KBM-7 (cell line): ENCODE measurements at places on chromosomes 16 and 17.

DNA sequence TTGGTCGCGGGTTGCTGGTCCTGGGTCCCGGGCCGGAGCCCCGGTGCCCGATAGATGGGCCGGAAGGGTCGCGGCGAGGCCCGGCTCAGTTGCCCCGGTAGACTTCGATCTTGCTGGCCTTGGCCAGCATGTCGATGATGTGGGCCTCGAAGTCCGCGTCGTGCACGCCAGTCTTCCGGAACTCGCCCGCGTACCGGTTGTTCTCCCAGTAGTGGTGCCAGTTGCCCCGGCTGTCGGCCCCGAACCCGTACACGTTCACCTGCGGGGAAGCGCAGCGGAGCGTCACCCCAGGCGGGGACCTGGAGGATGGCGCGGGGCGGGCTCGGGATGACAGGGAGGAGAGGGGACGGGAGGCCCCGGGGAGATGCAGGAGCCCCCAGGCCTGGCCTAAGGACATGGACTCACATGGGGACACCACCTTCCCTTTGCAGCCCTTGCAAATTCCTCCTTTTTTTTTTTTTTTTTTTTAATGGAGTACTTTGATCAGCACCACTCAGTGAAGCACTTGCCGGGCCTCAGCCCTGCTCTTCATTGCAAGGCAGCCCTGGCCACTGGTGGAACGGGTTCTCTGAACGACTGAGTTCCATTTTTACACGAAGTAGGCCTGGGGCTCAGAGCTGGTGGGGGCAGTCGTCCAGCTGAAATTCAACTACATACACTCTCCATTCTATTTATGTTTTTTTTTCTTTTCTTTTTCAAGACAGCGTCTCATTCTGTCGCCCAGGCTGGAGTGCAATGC lies 35.1 kb downstream of the DDX19A start:
- no peak for DNase-seq

- no peak for DNase-seq
Measured at GRCh38 chr17:17467720-17468119, 9.1 kb upstream of the MED9 start.

DNA sequence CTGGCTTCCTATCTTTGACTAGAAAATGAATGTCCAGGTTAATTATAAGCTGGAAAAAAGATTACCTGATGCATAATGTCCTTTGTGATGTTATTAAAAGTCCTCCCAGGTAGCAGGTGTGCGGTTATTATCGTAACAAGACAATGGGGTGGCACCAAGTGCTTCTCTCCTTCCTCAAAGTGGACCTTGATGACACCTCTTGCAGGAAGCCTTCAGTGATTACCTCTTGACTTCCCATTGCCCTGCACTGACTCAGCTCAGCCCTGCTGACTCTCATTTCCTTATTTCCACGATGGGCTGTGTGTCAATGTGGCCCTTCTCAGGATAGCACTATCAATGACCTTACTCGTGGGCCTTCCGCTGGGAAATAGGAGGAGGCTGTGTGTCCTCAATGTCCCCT lies 477.4 kb upstream of the CCL2 start:
- DNase-seq = no peak

DNA sequence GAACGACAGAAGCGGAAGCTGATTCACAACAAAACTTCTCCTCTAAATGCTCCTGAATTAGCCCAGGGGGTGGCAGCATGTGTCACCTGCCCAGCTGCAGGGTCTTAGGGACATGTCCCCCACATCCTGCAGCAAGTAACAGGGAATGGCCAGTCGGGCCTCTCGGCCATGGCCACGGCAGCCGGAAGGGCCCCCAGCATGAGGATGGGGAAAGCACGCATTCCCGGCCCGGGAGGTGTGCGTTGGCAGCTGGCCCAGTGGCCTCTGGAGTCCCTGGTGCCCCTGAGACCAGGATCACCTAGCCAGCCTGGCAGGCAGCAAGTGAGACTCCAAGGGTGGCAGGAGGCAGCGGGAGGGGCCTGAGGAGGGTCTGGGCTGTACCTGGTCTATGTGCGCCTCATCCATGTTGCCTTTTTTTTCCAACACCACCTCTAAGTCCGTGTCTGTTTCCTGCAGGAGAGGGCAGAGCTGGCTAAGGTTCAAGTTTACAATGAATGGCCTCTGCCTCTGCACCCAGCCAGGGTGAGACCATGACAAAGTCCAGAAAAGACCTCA lies 7.0 kb downstream of the KNOP1 start:
- no peak for DNase-seq

DNA sequence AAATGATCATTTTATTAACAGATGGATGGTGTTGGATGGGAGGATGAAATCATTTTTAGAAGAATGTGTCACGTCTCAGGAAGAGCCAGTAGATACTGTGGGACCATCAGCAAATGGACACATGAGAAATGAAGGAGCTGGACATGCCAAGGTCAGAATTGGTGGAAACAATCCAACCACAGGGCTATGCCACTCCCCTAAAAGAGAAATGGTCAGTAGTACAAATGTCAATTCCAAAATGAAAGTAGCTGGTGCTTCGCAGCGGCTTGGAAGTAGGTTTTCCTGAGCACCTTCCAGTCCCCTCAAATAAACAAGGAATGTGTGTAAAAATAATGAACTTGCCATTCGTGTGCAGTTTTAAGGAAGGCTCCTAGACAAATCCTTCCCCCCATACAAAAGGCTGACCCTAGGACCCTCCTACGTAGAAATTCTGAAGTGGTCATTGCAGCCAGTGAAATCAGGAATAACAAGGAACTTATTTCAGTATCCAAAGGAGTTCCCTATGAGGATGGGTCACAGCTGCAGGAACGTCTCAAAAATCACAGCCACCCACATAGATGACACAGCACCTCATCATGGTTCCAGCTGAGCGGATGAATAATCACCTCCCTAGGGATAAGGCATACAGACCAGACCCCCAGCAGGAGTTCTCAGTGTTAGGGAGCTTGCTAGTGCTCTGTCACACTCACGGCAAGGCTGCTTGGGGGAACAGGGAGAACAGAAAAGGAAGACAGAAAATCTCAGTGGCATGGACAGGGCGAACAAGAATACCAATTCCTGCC lies 239.2 kb downstream of the HS3ST3A1 start:
- DNase-seq = no peak

DNA sequence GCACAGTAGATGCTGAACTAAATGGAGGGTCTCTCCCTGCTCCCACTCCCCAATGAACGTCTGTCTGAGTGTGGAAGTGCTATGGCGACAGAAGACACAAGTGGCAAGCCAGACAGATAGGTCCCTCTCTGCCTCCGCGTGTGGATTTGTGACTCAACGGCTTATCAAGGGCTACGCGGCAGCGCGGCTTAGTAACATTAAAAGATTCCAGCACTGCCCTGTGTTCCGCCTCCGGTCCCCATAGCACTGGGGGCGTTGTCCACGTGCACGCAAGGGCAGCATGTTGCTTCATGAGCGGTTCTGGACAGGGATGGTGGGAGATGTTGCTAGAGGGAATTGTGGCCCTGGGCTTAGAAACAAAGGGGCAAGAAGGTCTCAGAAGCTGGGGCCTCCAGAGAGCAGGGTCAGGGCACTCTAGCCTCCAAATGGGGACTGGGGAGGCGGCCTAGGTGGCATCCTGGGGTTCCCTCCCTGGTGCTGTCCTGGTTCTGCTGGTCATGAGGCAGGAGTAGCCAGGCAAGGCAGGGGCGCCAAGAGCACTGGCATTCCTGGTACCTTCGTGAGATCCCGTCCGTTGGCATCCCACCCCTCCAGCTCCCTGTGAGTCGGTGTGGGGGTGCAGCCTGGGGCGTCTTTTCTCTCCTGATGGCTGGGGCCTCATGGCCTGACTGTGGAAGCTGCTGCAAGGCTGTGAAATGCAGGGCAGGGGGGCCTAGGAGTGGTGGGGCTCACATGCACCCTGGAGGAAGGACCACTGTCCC lies 9.1 kb downstream of the CRHR1 start:
- no peak for DNase-seq

- DNase-seq = no peak
Measured at GRCh38 chr17:35588196-35588920, 1.2 kb downstream of the AP2B1 start.

GRCh38 chr16:86707581-86707980 lies 129.2 kb downstream of the FOXL1 start:
- DNase-seq = no peak

GRCh38 chr17:79771276-79771675 lies 6.7 kb upstream of the CBX2 start:
- DNase-seq = no peak

GRCh38 chr17:35242805-35243560 lies at the start of gene SLFN5:
Gene SLFN5 (plus strand): TSS chr17:35243072. CDS start chr17:35258691, 15,619 bp downstream.
- peak; percentile 87 for DNase-seq

- DNase-seq = peak; percentile 57
Measured at GRCh38 chr16:13873835-13874438, 46.0 kb upstream of the ERCC4 start.

DNA sequence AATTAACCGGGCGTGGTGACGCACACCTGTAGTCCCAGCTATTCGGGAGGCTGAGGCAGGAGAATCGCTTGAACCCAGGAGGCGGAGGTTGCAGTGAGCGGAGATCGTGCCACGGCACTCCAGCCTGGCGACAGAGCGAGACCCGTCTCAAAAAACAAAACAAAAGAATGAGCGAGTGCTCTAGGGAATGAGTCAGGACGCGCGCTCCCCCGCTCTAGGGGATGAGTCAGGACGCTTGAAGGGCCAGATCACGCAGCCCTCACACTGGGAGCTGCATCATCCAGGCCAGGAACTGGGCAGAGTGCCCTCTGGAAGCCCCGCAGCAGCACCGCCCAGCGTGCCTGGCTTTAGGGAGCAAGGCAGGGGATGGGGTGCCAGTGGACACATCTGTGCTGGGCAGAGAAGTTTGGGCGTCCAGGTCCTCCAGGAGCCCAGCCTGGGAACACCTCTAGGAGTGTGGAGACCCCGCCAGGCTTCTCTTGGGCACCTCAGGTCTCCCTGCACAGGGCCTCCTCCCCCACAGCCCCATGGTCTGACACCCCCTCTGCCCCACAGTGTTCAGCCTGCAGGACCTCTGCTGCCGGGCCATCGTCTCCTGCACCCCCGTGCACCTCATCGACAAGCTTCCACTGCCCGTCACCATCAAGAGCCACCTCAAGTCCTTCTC lies 3.9 kb upstream of the WFIKKN1 start:
- DNase-seq = no peak

DNA sequence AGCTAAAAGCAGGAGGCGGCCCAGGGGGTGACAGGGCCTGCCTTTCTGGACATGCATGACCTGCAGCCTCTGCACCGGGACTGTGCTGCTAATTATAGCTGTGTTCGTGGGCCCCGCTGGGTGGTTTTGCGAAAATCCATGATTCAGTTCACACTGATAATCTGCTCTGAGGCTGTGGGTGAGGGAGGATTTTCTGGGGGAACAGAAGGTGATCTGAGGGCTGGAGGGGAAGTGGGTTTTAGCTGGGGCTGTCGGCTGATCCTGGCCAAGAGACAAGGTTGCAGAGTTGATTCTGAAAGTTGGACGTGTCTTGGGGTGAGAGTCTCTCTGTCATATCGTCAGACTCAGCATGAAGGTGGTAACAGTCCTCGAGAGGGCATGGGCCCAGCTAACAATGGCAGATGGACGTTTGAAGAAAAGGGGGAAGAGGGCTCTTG lies 187.5 kb upstream of the ZNF469 start:
- no peak for DNase-seq

GRCh38 chr16:74657870-74658642 lies 8.6 kb downstream of the RFWD3 start:
- no peak for DNase-seq

DNA sequence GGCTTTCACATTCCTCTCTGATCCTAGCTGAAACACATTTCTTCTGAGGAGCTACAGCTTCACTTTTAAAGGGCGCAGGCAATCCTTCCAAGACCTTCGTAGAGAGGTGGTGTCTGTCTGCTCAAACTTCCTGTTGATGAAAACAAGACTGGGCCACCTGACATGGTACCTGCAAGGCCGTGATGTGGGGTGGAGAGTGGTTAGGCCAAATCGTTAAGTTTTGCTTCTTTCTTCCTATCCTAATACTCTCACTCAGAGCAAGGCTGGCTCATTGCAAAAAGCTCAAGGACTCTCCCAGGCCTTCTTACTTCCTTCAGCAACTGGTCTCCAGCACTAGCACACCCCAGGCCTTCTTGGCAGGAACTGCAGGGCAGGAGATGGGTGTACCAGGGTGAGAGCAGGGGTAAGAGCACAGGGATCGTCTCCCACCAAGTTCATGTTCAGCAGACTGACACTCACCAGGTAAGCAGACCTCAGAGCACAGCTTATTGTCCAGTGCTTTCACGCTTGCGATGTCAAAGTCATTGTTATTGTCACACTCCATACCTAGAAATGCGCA lies 10.9 kb upstream of the FOXJ1 start:
- no peak for DNase-seq

DNA sequence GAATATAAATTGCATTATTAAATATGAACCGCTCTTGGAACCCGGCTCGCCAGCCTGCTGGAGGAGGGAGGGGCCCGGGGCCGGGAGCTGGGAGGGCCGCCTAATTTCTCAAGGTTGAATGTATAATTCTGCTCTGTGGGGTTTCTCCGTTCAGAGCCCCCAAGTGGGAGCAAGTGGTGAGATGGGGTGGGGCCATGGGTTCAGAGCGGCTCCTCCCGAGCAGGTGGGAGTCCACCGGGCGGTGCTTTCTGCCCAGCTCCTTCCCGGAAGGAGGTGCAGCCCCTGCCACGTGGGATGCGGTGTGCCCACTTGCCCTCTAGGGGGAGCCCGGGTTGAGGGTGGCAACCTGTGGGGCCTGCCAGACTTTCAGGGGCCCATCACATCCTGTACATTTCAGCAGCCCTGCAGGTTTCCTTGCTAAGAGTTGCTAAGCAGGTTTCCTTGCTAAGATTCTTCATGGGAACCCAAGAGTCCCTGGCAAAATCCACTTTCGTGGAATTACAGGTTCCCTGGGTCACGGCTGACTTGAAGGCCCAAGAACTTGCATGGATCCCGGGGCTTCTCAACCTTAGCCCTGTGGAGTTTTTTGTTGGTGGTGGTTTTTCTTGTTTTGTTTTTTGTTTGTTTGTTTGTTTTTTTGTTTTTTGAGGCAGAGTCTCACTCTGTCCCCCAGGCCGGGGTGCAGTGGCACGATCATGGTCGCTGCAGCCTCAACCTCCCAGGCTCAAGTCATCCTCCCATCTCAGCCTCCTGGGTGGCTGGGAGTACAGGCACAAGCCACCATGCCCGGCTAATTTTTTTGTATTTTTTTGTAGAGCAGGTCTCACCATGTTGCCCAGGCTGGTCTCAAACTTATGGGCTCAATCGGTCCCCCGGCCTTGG lies 196.7 kb upstream of the GSE1 start:
- DNase-seq = peak; percentile 85

DNA sequence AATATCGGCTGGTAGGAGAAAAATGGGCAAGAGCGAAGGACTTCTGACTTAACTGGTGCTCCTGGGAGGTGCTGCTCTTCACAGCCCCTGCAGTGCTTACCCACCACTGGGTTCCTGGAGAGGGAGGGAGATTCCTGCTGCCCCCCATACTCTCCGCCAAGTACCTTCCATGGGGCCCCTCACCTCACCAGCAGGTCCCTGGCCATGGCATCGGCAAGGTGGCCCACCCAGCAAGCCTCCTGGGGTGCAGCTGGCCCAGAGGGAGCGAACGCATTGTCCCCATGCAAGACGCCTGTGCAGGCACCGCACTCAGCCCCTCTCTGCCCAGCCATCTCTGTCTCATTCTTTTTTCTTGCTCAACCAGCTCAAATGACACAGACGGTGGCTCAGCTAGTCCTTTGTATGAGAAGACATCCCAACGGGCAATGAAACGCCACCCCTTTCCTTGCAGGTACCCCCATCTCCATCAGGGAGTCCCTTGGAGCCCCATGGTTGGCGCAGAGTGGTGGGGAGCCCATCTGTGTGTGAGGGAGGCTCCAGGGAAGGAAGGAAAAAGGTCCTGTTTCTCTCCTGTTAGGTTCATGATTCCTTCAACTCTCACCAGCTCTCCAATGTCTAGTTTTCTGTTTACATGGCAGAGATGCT lies 9.6 kb upstream of the ALDH3A1 start:
- no peak for DNase-seq
